ENCODE measurements at places on chromosomes 6 and 20. TPM values are rescaled to one million over a fixed set of nuclear protein-coding genes. Genes with fewer than 3 reads are reported as not detected.

Gene FAM209A
- 0.55 TPM for polyA plus RNA-seq

DNA sequence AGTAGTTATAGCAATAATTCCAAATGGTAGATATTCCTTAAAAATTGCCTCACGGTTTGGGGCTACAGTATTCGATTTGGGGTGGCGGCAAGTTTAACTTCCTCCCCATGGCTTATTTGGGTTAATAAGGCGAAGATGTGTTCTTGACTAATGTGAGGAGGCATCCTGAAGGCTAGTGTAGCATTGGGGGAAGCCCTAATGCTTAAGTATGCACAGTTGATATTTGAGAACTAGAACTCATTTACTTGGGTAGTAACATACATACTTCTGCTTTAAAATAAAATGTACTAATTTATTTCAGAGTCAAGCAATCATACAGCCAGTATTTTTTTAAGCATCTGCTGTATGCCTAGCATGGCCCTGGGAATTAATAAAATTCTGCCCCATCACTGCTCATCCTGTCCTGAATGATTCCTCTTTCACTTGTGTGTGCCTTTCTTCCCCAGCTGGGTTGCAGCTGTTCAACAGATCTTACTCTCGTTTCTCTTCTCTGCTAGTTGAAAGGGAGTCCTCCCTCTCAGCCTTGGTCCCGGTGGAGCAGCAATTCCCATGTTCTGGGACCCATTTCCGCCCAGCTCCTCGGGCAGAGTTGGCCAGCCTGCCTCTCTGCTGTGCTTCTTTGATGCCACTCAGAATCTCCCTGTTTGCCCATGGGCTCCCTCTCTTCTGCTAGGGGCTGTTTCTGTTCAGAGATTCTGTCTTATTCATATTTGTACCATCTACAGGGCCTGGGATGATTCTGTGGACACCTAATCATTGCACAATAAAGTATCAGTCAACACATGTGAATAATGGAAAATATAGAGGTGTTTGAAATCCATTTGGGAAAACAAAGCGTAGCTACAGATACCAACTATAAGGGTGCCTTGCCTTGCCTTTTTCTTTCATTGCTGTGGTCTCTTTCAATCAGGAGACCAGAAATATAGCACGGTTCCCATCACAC is 104.8 kb downstream of the ARID1B start:
- no peak for DNase-seq

DNA sequence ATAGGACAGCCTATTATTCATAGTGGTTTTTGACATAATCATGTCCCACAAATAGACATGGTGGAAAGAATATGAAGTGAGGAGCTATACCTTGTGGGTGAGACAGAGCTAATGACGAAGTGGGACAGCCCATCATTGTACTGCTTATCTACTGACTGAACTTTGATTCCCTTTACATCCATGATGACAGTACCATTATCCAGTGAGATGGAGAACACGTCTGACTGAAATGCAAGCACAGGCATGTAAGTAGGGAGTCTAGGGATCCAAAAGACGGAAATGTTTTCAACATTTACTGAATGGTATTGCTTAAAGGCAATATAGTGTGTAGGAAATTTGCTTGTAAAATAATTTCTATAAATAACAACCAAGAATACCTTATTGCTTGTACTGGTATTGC is 43.5 kb downstream of the FAM229B start:
- no peak for DNase-seq

DNA sequence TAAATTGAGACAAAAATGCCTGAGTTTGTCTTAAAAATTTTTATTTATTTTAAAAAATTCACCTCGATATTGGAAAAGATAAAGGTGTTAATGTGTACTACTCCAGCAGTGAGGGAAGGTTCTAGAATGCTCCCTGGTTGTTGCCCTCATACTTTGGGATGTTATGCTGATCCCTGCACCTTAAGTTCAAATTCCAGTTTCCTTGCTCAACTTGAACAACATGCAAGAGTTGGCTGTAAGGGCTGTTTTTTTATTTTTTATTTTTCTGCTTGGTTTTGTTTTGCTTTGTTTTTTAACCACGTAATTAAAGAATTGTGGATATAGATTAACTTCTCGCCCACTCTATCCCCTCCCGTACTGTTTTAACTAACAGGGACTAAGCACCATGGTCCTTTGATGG is 158.7 kb upstream of the CITED2 start:
- DNase-seq: no peak

- DNase-seq: no peak
Observed at GRCh38 chr6:109815054-109815453, 124.0 kb downstream of the FIG4 start.

Gene IL17A
- polyA plus RNA-seq: not detected

GRCh38 chr6:15464211-15464725 is 198.6 kb downstream of the DTNBP1 start:
- no peak for DNase-seq

Gene KHDC1
- polyA plus RNA-seq: 6.9 TPM

Gene CAGE1
- 0.27 TPM for polyA plus RNA-seq

DNA sequence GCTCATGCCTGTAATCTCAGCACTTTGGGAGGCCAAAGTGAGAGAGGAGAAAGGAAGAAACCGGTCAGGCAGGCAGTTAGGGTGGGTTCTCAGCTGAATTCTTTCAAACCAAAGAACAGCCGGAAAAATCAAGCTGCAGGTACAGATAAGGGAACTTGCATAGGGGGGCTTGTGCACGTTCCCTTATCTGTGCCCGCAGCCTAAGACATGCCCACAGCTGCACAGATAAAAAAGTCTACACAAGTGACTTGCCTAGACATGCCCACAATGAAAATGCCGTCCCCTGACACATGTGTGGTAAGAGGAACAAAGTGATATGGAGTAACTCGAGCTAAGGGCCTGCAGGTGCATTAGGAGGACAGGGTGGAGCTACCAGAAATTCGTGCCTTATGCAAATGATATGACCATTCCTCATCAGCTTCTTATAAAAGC is 175.8 kb upstream of the SALL4 start:
- no peak for DNase-seq

Gene ADGRF1
- 53.7 TPM for polyA plus RNA-seq

Gene PRPH2
- polyA plus RNA-seq: 4.4 TPM

DNA sequence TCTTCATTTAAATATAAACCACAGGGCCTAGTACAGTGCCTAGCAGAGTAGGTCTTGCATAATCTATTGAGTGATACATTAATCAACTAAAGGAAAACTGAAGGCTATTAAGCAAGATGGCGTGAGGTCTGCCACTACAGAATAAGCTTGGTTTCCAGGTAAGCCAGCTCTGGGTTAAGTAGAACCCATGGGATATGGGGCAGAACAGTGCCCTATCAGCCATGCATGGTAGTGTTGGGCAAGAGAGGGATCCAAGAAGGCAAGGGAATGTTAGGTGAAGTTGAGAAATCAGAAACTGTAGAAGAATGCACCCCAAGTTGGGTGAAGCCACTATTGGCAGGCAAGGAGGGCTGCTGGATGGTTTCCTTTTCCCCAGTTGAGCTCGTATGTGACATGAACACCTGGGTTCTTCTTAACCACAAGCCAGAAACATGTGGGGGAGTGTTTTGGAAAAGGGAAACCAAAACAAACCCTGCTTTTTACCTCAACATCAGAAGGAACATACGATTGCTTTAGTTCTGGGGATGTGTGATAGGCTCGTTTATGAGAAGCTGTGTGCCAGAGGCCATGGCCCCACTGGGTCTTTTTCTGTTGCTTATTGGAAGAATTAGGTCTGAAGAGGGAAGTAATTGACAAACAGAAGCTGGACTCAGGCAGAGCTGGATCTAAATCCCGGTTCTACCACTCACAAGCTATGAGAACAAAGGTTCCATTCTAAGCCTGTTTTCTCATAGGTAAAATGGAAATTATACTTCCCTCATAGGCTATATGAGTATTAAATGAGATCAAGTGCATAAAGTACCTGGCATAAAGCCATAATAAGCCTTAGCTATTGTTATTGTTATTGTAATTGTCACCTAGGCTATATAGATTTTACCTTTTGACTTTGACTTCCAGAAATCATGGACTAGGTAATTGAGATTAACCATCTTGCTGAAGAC is 33.5 kb downstream of the NEDD9 start:
- no peak for DNase-seq

Gene GSTA4
- 107 TPM for polyA plus RNA-seq

Gene FOXC1
- polyA plus RNA-seq: 89.3 TPM

DNA sequence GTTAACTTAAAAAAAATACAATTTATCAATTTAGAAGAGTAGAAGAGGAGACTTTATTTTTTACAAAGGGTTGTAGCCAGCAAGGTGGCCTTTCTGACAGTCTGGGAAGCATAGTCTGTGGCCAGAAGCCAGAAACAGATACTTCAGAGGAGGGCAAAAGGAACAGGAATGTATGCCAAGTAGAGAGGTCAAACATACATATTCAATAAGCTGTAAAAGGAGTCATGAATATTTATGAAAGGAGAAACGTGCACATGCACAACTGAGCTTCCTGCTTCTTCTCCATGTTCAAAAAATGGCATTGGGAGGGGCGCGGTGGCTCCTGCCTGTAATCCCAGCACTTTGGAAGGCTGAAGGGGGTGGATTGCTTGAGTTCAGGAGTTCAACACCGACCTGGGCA is 43.9 kb upstream of the FAM184A start:
- DNase-seq: no peak

Gene STMND1
- polyA plus RNA-seq: 0.30 TPM

- DNase-seq: no peak
Observed at GRCh38 chr20:57470666-57471495, 54.1 kb downstream of the CTCFL start.

DNA sequence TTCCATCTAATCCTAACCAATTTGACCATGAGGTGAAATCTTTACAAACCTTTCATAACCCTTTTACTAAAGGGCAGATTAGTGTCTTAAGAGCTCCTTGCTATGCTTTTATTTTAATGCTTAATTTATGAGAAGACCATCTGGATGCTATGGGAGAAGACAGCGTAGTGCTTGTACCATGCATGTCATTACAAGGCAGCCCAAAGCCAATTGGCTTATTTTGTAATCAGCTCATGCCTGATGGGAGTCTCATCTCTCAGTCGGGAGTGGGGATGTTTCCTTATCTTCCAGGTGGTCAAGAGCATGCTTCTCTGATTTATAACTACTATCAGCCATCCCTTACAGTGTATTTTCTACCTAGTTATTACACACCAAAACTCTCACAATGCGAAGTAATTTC is 304.7 kb downstream of the FARS2 start:
- DNase-seq: no peak

DNA sequence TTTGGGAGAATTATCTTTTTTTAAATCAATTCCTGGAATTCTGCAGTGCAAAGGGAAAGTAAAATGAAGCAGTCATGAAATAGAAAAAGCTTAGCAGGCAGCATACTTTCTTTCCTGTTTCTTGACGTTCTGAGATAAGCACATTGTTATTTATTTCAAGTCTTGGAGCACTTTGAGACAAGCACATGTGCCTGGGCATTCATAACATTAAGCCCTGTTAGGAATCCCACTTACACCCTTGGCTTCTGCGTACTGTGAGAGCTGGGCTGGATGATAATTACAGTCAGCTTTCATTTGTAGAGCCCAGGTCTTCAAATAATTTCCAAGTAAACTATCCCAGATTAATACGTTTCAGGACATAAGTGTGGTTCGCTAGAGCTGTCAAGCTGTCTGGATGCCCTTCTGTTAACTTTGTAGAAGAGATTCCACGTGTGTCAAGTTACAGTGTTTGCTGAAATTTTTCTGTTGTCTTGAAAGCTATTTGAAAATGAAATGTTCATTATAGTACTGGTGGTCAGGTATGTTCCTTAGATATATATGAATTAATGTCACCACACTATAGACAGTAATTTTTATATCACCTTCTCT is 8.9 kb downstream of the FARS2 start:
- DNase-seq: no peak

GRCh38 chr6:47342824-47343223 is 33.1 kb upstream of the TNFRSF21 start:
- DNase-seq: no peak

All from left renal cortex interstitium (tissue), 4 donors.